ENCODE measurements at places on chromosomes 2 and 18. TPM values are rescaled to one million over a fixed set of nuclear protein-coding genes. Genes with fewer than 3 reads are reported as not detected.

GRCh38 chr2:15115776-15116175, 445.4 kb downstream of the NBAS start:
- DNase-seq = no peak

GRCh38 chr2:160028431-160029269, 33.8 kb downstream of the PLA2R1 start:
- peak; percentile 12 for DNase-seq

- no peak for DNase-seq
Observed at GRCh38 chr2:232367591-232368233, 10.8 kb upstream of the ALPP start.

DNA sequence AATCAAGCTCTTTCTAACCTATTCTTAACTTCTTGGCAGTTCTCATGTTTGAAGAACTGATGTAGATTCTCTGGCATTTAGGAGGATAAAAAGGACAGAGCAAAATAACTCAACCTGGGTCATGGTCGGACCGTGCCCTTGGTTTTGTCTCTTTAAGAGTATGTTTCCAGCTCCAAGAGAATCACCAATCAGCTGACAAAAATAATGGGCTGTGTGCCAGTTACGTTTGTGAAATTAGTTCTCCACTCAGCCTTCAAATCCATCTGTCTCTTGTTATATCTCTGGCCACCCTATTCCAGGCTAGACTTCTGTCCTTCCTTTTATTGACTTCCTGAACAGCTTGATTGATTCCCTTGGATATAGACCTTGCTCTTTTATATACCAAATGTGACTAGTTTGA, 225.7 kb downstream of the EPHA4 start:
- DNase-seq = no peak

DNA sequence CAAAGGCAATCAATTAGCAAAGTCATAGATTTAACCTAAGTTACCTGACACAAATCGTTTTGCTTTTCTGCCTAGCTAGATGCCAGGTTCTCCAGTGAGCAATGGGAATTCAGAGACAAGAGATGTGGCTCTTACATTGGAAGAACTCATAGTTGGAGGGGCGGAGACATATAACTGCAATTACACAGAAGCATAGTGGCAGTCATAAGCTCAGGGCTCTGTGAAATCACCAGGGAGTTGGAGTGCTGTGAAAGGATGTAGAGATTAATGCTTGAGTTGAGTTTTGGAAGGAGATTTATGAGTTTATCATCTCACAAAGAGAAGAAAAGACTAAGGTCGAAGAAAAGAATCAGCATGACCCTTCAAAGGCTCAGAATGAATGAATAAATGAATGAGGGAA, 457.2 kb upstream of the TRIB2 start:
- no peak for DNase-seq

- DNase-seq = no peak
Observed at GRCh38 chr18:63062246-63062645, 257.3 kb downstream of the BCL2 start.

DNA sequence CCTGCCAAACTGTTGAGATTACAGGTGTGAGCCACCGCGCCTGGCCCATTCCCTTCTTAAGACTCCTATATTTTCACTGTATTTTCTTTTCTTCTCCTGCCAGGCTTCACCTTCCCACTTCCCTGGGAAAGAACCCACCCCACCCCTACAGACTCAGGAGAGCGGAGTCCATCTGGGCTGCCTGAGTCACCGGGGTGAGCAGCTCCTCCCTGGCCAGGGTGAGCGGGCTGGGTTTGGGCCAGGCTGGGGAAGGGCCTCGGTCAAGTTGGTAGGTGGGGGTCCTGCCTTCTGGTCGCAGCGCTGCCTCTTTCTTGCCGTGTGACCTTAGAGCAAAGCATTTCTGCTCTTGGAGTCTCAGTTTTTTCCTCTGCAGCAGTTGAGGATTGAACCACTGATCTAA, 2.1 kb upstream of the GAREM2 start:
- no peak for DNase-seq

- DNase-seq = no peak
Observed at GRCh38 chr18:70200286-70200685, 5.2 kb downstream of the RTTN start.

DNA sequence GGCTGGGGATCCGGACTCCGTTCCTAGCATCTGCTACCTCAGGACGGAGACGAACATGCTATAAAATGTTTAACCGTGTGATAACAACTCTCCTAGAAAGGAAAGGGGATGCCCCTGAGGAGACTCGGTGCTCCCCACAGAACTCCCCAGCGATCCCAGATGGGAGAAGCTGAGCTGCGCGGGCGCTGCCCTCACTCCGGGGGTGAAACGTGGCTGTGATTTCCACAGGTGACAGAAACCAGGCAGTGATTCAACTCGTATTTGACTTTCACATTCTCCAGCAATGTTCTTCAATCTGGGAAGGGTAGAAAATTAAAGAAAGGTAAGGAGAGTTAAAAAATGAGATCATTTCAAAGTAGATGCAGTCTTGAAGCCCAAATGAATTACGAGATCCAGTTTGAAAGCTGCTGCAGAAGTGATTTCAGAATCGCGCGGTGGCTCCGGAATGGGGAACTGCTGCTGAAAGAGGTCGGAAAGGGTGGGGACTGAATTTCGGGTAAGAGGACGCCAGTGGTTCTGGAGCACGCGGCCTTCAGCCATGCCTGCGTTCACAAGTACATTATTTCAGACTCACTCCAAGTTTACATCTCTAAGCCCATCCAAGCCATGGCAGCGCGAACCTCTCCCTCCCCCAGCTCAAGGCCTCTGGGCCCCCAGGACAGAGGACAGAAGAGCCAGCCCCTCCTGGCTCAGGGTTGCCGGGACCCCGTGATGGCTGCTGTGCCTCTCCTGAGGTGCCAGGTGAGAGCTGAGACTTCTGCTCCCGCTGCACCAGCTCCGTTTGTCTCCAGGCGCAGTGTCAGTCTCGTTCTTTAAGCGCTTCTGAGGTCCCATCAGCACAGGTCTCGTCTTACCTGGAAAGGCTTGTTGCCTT, 39.5 kb downstream of the ADNP2 start:
- no peak for DNase-seq

DNA sequence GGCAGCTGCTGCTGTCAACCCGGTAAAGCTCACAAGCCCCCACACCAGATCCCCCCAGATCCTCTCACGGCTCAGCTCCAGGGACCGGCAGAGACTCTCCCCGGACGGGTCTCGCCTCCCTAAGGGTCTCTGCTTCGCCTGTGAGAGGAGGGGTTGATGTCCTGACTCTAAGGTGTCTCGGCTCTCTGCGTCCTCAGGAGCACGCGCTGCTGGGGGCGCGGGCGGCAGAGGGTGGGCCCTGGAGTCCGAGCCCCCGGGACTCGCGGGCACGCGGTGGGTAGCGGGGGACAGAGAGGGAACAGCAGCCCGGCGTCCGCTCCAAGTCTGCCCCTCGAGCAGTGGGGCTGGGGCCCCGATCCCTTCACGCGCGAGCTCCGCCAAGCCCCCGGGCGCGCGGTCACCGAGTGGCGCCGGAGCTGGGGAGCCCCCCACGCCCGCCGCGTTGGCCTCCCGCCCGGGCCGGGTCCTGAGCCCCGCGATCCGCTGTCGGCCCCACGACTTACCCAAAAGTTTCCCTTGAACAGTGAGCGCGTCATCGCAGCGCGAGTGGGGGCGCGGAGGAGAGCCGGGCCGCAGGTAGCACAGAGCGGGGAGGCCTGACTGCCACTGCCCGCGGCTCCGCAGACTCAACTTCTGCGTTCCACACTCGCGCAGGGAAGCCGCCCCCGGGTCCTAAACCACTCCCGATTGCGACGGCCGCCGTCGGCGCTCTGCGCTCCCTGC, at the start of gene PSTPIP2:
TSS of gene PSTPIP2 (minus strand) at position 608 of the 723 bp plus-strand sequence. CDS start at position 536, 72 bp downstream.
- DNase-seq = no peak

DNA sequence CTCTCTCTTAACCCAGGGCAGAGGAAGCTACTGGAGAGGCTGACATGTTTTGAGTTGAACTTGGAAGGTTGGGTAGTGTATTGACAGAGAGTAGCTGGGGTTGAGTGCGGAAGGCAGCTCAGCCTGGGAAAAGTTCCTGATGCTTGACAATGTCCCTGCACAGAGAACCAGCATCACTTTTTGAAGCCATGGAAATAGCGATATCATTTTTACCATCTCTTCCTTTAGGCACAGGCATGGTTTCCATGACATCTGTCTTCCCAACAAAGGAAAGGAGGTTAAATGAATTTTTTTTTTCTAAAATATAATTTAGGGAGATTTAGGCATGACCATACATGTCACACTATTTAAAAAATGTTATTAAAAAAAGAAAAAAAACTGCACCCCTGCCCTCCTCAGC, 78.3 kb upstream of the KCNE4 start:
- no peak for DNase-seq

- DNase-seq = peak; percentile 97
Observed at GRCh38 chr2:186544255-186544675, 45.6 kb upstream of the ITGAV start.

DNA sequence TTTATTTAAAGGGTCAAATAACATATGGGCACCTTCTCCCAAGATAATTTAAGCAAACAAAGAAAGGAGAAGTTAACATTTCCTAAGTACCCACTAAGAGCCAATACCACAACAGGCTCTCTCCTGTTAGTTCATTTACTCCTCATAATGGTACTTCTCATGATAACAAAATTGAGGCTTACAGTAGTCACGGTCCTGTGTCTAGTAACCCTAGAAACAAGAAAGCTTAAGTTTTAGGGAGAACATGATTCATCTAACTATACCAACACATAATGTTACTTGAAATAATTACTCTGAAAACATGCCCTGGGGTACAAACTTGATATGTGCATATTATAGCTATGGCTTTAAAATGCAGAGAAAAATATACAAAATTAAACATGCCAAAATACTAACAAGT, 19.8 kb downstream of the IWS1 start:
- no peak for DNase-seq

DNA sequence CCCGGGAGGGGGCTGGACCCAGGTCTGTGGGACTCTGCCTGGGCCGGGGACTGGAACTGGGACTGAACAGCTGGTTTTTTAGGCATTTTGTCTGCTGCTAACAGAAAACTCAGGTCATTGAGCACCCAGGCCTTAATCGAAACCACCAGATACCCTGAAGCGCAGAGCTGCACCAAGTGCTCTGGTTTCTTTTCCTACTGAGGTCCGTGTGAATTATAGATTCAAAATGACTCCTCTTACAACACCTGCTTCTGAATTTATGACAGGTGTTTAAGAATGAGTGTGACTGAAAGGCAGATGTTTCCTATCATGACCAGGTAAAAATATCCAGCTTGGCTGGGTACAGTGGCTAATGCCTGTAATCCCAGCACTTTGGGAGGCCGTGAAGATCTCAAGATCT, 47.8 kb downstream of the TRAPPC12 start:
- no peak for DNase-seq

GRCh38 chr2:66651295-66651694, 216.4 kb downstream of the MEIS1 start:
- no peak for DNase-seq

- peak; percentile 62 for DNase-seq
Observed at GRCh38 chr2:156892467-156893281, 364.8 kb upstream of the GALNT5 start.

DNA sequence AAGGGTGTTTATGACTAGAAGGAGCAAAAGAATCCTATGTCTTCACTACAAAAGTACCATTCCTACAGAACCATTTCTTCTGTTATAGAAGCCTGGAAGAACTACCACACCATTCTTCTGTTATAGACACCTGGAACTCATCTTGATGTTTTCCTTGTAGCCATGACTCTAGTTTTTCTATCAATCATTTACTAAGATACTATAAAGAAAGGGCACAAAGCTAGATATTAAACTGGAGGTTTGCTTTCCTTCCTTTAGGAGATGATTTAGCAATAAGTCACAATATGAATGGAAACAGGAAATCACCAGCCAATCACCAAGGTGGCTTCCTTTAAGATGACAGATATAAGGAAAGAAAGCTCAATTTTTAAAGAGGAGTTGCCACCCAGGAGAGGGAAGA, 100.3 kb upstream of the NEUROD1 start:
- no peak for DNase-seq

DNA sequence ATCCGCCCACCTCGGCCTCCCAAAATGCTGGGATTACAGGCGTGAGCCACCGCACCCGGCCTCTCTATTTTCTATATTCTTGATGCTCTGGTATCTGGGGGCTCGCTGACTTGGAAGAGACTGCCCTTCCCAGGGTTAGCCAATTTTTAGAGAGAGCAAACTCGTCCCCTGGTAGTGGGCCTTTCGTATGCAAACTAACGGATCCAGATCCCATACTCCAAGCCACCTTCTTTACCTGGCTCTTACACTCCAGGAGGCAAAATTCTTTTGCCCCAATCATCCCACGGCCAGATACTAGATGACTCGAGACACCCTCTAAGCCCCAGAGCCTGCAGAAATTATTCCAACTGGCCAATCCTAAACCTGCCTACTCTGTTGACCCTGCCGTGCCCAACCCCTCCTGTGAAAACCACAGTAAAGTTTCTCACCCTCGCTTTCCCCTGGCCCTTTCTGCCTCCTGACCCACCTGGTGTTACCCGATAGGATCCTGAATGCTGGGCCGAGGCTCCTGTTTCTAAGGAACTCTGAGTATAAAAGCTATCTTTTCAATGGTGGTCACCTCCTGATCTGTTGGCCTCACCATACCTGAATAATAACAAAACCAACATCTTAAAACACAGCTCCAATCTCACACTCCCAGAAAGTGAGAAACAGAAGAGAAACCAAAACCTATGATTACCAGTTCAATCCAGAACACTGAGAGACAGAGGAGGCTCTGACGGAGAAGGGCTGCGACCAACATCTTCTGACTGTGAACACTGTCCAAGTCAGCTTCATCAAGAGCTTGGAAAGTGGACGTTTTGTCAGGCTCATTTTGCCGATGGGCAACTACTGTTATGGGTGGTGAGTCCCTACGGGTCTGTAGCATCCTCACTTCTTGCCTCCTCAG, 57.6 kb upstream of the ZNF532 start:
- no peak for DNase-seq

DNA sequence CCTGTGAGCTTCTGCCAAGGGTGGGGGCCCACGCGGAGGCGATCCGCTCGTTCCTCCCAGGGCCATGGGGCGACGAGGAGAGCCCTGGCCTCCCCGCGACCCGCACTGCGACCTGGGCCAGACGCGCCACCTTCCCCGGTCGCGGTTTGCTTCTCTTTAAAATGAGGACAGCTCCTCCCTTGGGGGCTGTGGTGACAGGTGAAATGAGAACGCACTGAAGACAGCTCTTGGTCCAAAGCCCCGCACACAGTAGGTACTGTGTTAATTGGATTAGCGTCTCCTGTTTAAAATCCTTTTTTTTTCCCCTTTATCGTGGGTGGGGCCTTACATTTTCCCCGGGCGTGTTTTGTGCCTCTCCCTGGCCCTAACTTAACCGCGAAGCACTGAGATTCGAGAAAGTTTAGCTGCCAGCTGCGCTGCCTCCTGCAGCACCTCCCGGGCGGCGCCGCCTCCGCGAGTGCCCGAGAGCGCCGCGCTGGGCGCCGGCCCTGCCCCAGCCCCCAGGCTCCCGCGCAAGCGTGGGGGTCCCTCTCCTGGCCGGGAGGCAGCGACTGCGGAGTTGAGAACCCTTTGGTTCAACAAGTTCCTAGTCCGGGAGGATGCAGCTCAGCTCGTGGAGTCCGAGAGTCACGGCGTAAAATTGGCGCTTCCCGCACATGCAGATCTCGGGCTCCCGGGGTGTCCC, 1.1 kb downstream of the HPCAL1 start:
- no peak for DNase-seq

Gene DYNAP
- total RNA-seq = not detected

Gene CDH19
- total RNA-seq = not detected

Gene NR4A2
- total RNA-seq = 0.10 TPM

Gene IL36RN
- total RNA-seq = not detected

Gene CYP26B1
- total RNA-seq = 0.02 TPM

Gene HTR2B
- not detected for total RNA-seq

Data from A172 (cell line).